Fibroblast of the aortic adventitia (primary cell): ENCODE measurements at places on chromosomes 1 and 21. TPM values are rescaled to one million over a fixed set of nuclear protein-coding genes. Genes with fewer than 3 reads are reported as not detected.

The S100A7 gene
- not detected in 2 replicates for total RNA-seq

The KCTD3 gene
- total RNA-seq = 45.6 and 68.1 TPM in 2 replicates

The RGS5 gene
- 6.4 and 20.2 TPM in 2 replicates for total RNA-seq

The SMPDL3B gene
- 0.09 TPM in 1 of 2 replicates, not detected in the other for total RNA-seq

The SLFNL1 gene
- total RNA-seq = 0.09 and 0.57 TPM in 2 replicates

The ITGB2 gene
- total RNA-seq = 0.09 TPM in 1 of 2 replicates, not detected in the other

GRCh38 chr1:208093754-208094719, 150.1 kb downstream of the PLXNA2 start:
- DNase-seq = peak; percentile 56

GRCh38 chr1:33267468-33268205, 11.3 kb downstream of the ZNF362 start:
- DNase-seq = no peak

DNA sequence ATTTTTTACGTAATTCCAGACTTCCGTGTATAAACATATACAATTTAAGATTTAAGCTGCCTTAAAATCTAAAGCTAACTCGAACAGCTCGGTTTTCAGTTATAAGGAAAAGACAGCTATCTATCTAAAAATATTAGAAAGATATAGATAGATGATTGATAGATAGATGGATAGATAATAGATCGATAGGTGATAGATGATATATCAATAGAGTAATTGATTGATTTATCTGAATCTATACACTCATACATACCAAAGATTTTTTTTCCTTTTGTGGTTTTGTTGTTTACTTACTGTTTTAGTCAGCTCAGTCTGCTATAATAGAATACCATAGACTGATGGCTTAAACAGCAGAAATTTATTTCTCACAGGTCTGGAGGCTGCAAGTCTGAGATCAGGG, 278.5 kb upstream of the PLD5 start:
- no peak for DNase-seq

DNA sequence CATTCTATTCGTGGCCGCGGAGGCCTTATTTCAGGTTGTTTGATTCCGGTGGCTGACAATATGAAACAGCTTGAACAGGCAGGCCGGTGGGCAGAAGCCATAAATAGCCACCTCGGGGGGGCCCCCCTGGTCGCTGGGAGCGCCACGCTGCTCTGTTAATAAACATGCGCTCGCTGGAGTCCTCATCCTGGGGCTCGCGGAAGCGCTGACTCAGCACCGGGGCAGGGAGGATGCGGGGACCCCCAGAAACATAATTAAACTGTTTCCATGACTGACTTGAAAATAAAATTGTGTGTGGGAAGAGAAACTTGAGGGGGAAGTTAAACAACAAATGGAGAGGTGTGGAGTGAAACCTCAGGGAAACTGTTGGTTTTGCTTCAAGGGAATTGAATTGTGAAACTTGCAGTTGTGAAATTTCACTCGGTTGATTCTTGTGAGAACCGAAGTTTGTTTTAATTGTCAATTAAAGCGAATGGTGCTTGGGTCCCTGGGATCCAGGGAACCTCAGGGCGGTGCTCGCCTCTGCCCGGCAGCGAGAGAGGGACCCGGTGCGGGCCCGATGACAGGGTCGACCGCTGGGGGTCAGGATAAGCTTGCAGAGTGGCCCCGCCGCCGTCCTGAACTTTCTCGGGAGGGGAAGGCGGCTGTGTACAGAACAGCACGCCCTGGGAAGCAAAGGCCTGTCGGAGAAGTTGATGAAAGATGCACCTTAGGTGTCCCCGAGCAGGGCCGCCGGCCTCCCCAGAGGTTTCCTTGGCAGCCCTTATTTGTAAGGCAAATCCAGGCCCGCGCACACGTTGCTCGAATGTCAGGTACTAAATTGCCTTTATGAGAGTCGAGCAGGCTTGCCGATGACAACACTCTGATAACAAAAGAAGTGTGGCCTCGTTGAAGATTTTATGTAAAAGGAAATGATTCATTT, 176.9 kb upstream of the LMO4 start:
- peak; percentile 52 for DNase-seq

GRCh38 chr1:161770250-161770649, 4.1 kb downstream of the ATF6 start:
- no peak for DNase-seq

GRCh38 chr1:41013796-41014195, 7.7 kb downstream of the SLFNL1 start:
- no peak for DNase-seq

GRCh38 chr1:205583461-205584130, 48.2 kb downstream of the ELK4 start:
- no peak for DNase-seq

DNA sequence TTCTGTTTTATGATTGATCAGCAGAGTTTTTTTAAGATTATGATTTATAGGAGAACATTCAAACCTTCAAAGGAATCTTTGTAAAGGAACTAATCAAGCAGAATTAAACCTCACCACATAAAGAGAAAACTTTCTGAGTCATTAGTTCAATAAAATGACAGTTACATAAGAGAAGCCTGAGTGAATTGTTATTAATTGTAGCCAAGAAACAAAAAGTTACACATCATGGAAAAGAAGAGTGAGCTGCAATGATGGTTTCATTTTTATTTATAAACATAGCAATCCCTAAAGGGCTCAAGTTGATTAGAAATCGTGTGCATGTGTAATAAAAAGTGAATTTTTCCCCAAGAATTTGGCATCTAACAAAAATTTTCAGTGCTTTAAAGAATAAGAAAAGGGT, 731.4 kb downstream of the LTN1 start:
- DNase-seq = peak; percentile 37

GRCh38 chr1:219283541-219283940, 109.9 kb downstream of the LYPLAL1 start:
- no peak for DNase-seq

GRCh38 chr1:5731110-5731423, 261.2 kb downstream of the NPHP4 start:
- no peak for DNase-seq

- peak; percentile 8 for DNase-seq
Measured at GRCh38 chr21:29403922-29404538, 105.3 kb downstream of the BACH1 start.
